SK-N-MC (cell line): ENCODE measurements at places on chromosomes 4 and X.

DNA sequence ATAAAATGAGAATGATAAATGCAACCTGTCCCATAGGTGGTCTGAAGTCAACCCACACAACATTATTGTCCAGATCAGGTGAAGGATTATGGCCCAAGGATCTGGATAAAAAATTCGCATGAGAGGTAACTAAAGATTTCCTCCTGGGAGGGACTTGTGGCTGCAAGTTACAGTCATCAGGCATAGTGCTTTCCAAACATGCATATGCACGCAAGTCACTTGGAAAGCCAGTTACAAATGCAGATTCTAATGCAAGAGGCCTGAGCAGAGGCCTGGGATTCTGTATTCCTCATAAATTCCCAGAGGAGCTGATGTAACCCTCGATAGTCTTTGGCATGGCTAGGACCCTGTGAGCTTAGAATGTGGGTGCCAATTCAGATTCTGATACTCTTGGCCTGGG, 21.1 kb downstream of the HS3ST1 start:
- no peak for DNase-seq

DNA sequence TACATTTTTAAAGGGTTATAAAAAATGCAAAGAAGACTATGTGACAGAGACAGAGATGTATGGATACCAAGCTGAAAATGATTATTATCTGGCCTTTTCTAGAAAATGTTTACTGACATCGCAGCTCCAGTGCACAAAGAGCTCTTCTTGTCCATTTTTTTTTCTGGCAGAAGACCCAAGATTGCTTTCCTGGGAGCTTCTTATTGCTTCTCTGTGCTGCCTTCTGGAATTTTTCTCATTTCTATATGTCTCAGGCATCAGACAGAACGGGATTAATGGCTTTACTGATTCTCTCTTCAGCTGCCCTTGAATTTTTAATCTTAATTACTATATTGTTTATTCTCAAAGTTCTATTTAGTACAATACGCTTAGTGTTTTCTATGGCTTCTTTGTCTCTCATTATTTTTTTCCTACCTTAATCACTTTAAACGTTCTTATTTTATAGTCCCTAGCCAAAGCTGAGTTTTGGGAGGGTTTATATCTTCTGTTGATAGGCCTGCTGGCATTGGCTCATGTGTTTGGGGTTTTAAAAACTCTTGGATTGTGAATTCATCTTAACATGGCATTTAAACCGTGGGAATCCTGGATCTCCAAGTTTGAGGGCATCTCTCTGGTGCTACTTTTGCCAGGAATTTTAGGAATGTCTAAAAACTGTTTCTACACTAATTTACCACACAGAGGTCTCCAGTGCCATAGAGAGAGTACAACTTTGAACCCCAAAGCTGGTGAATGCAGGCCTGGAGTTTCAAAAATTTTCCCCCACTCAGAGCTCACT, 138.9 kb upstream of the LNX1 start:
- no peak for DNase-seq

- DNase-seq: no peak
These were observed 331.5 kb downstream of the RPA4 start for GRCh38 chrX:97215186-97215585.

DNA sequence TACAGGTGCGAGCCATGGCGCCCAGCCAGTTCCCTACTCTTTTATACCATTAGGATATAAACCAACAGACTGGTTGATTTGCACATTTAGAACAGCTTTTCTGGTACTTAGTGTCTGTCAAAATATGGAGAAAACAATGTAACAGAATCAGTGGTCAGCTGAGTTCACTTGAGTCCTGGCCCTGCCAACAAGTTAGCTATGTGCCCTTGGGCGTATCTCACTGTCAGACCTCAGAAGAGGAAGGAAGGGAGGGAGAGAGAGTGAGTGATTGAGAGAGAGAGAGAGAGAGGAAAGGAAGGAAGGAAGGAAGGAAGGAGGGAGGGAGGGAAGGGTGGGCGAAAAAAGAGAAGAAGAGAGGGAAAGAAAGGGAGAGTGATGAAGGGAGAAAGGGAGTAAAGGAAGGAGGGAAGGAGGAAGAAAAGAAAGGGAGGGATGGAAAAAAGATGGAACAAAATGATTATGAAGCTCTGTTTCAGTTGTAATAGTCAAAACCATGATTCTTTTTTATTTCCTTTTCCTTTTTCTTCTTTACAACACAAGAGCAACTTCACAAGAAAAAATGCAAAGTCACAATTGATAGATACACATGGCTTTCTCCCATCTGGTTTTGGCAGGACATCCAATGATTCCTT, 55.7 kb upstream of the PDGFRA start:
- DNase-seq: no peak

DNA sequence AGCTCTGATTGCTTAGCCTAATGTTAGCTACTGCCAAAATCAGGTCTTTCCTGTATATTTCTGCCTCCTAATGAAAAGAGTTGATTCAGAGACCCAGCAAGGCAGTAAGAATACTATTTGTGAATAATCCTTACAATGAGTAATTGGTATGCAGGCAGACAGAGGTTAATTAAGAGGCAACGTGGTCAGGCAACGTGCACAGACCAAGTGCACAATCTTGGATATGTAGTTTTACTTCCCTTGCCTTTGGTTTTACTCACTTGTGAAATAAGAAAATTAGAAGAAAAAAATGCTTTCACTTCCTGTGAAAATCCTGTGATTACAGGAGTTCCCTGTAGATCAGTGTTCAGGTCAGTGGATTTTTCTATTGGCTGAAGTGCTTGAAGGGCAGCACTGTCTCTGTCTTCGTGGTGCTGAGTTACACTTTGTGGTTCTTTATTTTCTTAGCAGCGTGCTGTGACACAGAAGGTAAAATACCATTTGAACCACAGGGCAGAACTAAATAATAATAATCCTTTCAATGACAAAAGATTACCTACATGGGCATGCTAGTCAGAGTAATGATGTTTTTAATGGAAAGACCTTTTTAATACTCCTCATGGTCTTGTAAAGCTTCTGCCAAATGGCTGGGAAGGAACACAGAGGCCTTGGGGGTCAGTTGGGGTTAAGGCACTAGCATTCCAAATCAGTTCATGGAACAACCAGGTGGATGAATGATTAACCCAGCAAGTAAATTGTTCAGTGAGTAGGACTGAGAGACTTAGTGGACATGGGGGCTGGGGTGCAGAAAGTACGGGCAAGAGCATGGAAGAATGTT, 430.9 kb downstream of the MAPK10 start:
- no peak for DNase-seq

- DNase-seq: no peak
These were observed 5.0 kb downstream of the UVSSA start for GRCh38 chr4:1351854-1352566.

- no peak for DNase-seq
These were observed 7.2 kb upstream of the LEF1 start for GRCh38 chr4:108175966-108176365.

- no peak for DNase-seq
These were observed 17.5 kb downstream of the SLC16A2 start for GRCh38 chrX:74438764-74439163.

- DNase-seq: no peak
These were observed 27.5 kb upstream of the NAP1L5 start for GRCh38 chr4:88725143-88725542.

DNA sequence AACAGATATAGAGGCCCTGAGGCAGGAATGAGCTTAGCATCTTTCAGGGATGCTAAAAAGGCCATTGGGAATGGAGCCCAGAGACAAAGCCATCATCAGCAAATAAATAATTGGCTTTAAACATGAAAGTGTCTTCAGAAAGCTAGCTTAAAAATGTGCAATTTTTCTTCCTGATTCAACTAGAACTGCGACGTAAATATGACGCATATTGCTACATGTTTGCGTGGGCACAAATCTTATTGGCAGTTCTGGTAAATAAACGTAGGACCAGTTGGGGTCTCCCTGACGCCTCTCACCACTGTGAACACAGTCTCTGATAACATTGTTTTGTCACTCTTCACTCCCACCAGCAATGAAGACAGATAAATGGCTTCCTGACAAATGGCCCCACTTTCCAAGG, 97.3 kb upstream of the SRD5A3 start:
- DNase-seq: no peak

GRCh38 chr4:17587094-17587822, 10.3 kb downstream of the LAP3 start:
- DNase-seq: no peak
